Osteocyte (in vitro differentiated cells): ENCODE measurements at places on chromosomes 11 and 22. TPM values are rescaled to one million over a fixed set of nuclear protein-coding genes. Genes with fewer than 3 reads are reported as not detected.
A peak's percentile ranks its signal among the peaks of the same experiment; 100 is the strongest.

The C22orf42 gene
- total RNA-seq = not detected in 2 replicates

The OR52N4 gene
- total RNA-seq = not detected in 2 replicates

The RRP7A gene
- total RNA-seq = 38.6 and 40.4 TPM in 2 replicates

The OR2AG1 gene
- not detected in 2 replicates for total RNA-seq

The DBX1 gene
- not detected in 2 replicates for total RNA-seq

The MYO18B gene
- not detected in 2 replicates for total RNA-seq

- no peak for DNase-seq
These were observed 19.1 kb downstream of the SMIM38 start for GRCh38 chr11:69174841-69175240.

DNA sequence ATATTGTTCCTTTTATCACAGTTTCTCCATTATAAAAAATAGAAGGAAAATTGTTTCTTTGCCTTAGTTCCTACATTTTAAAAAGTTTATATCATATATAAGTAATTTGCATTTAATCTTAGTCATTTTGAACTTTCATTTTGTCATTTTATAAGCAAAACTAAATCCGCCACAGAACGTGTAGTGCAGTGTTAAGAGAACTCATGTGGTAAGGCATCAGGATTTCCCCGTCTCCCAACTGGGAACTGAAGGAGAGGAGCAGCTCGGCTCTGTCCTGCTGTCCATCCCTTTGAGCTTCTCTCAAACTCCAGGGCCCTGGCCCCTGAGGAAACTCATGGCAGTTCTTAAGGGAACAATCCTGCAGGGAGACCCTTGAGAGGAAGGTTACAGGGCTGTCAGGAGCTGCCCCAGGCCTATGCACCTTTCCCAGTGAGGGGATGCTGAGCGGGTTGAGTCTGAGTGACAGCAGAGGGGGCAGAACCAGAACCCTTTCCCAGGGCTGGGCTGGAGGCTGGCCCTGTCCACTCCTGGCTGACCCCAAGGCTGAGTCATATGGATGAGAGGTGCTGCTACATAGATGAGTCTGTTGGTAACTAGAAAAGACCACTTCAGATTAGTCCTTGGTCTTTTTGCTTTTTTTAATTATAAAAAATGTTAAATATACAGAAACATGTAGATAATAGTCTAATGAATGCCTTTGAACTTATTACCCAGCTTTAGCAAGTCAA lies 333.1 kb downstream of the TBC1D22A start:
- peak; percentile 53 for DNase-seq

GRCh38 chr11:44790211-44790610 lies 63.4 kb downstream of the TSPAN18 start:
- DNase-seq = no peak

DNA sequence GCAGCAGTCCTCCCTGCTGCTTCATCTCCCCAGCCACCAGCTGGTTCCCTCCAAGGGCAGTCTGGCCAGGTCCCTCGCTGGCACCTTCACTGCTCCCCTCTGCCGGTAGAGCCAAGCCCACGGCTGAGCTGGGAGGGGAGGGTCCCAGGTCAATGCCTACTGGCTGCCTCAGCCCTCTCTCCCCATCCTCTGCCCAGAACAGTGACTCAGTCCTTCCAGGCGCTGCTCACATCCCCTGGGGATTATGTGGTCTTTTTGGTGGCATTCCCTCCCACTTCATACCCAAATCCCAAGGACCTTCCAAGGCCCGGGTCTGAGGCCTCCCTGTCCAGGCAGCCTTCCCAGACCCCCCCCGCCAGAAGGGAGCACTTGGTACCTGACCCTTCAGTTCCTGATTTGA lies 44.9 kb downstream of the WNT7B start:
- DNase-seq = no peak

DNA sequence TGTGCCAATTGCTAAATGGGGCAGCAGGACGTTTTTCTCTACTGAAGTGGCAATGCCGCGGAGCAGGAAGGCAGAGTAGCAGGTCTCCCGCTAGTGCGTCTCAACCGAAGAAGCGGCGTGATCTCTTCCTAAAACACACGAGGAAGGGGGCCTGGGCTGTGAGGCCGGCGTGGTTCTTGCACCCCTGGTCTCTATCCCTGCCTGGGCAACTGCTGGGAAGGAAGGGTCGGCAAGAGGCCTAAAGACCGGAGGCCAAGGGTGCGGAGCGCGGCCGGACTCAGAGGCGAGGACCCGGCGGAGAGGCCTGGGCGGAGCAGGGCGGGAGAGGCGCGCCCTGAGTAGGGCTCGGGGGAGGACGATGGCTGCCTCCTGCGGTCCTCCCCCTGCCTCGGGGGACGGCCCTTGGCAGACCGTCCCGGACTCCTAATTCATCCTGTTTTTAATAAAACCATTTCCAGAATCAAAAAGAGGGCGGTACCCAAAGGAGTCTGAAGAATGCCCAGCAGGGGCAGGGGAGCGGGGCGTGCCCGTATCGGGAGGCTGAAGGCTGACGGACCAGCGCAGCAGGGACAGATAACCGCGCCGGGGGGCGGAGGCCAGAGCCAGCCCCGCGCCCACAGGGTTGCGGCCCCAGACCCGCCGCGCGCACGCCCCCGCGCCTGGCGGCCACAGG lies 572 bp upstream of the APLP2 start:
- DNase-seq = no peak

DNA sequence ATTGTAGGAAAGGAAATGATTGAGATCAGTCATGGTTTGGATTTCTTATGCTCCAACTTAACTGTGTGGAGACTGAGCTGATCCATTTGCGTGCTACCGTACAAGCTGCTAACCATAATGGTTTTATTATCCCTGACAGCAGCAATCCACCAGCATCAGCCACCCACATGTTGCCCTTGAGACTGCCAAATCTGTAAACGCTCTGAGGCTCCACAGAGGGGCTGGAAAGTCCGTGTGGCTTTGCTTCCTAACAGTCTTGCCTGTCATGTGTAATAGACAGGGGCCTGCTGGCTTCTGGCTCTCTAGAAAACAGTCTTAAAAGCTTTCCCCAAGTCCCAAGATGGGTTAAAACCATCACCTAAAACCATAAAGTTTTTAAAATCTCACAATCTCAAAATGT lies 30.1 kb downstream of the ATG16L2 start:
- no peak for DNase-seq

DNA sequence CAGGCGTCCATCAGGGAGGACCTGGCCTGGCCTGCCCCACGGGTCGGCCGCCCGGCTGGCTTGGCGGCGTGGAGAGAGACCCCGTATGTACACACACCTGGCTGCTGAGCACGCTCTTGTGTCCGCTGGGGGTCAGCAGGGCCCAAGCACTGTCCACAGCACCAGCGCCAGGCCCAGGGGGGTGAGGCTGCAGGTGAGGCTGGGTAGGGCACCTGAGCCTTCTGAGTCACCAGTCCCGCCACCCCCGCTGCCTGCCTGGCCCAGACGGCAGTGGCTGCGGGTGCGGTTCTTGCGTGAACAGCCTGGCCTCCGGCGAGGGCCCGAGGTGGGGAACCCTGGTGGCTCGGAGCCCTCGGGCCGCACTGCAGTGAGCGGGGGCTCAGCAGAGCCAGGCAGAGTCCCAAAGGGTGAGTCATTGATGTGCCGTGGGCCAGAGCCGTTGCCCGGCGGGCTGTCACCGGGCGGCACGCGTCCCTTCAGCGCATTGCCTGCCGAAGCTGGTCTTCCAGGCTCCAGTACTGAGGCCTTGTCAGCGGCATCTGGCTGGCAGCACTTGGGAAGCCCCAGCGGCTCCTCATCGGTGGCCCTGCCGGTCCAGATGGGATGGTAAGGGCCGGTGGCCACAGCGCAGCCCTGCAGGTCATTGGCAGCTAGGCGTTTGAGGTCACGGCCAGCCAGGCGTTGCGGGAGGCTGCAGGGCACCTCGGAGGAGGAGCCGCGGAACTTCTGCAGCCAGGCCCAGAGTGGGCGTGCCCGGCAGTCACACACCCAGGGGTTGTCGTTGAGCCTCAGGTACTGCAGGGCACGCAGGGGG lies 26.3 kb downstream of the RTN4R start:
- DNase-seq = no peak

- DNase-seq = no peak
These were observed 60.6 kb downstream of the MED15 start for GRCh38 chr22:20567993-20568417.

DNA sequence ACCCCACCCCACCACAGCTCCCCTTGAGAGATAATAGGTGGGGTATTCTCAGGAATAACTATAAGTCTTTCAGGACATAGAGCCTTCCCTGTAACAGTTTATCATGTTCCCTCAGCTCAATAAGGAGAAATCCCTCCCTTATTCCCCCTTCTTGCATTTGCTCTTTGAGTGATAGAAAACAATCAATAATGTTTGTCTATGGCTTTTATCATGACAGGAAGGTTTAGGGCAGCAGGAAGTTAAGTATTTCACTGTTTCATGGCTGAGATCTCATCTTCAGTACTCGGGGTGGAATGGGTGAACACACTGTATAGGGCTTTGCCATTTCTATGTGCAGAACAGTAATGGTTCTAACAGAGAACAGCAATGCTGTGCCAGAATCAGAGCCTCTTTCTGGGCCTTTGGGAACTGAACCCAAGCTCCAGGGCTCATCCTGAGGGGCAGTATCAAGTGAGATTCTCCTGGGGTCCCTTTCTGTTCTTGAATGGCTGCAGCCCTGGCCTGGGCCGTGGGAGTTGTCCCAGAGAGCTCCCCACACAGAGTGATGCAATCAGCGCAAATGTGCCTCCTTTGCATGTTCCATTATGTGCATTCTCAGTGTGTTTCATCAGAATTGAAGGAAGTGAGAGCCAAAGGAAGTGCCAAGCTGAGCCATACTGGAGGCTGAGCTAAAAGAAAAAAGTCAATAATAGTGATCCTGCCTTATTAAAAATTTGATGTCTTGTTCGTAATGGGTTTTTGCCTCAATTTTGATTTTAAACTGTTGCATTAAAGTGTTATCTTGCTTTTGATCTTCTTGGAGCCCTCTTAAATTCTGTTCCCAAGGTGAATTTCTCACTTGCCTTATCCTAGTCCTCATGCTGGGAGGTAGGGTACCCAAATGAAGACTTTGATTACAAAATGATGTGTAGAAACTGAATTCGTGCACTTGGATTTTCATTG lies 2.9 kb upstream of the CYP2R1 start:
- DNase-seq = no peak

- DNase-seq = no peak
These were observed 79.5 kb downstream of the BARX2 start for GRCh38 chr11:129455101-129455500.

GRCh38 chr22:24695561-24696511 lies 78.7 kb downstream of the PIWIL3 start:
- no peak for DNase-seq

GRCh38 chr22:19179497-19180048 lies 1.0 kb upstream of the SLC25A1 start:
- DNase-seq = peak; percentile 92

DNA sequence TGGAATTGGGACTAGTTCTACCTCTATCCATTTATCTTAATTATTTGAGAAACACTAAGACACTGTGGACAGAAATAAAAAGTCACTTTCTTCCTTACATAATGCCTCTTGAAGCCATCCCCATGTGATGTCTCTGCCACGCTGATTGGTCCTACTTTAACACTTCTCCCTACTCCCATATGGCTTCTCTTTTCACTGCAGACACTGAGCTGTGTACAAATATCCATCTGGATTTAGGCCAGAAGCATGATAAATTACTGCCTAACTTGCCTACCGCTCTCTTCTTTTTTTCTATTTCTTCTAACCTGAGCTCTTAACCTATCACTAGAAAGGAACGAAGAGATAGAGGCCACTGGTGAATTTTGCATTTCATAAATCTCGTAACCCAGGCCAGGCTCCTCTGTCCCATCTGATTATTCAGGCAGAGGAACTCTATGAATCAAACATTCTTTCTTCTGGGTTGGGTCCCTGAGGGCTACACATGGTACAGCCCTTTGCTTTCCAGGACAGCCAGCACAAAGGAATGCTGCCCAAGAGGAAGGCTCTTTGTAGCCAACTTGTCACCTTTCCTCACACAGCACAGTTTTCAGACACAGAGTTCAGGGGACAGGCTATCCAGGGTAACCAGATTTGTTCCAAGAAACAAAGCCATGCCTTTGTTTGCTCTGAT lies 878.5 kb upstream of the LRRC4C start:
- no peak for DNase-seq

- DNase-seq = no peak
These were observed 211.7 kb downstream of the FAM76B start for GRCh38 chr11:95577716-95578460.

- no peak for DNase-seq
These were observed 6.1 kb downstream of the HDHD5 start for GRCh38 chr22:17152971-17153370.

DNA sequence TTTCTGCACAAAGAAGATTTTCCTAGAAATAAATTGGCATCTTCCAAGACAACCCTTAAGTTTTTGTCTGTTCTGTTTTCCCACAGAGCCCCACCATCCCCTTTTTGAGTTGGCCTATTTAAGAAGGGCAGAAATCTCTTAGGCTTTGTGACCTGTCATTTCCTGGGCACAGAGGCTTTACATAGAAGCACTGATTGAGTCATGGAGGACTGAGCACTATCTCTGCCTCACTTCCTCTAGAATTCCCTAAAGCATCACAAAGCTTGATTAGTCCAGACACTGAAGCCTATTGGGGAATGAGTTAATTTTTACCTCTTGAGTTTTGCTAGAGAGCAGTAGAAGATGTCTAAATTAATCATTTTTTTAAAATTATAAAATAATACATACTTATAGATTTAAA lies 25.4 kb downstream of the TRIM44 start:
- DNase-seq = no peak

DNA sequence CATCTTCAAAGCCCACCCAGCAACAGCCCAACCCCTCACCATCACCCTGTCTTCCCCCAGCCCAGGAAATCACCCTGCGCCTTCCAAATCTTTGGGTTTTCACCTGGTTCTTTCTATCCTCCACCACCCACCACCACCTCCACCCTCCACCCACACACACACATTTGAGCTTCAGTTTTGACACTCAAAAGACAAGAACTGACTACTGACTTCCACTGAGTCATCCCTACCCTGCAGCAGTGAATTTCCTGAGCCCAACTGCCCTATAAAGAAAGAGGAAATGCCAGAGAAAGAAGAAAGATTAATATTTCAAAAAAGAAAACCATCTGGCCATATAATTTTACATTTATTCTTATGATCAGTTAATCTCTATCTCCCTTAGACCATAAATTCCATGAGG lies 137.5 kb downstream of the CHST1 start:
- DNase-seq = no peak

GRCh38 chr11:1157645-1158591 lies at the start of gene MUC5AC:
MUC5AC (plus strand) TSS chr11:1157953; CDS start chr11:1158000, 47 bp downstream.
- no peak for DNase-seq

DNA sequence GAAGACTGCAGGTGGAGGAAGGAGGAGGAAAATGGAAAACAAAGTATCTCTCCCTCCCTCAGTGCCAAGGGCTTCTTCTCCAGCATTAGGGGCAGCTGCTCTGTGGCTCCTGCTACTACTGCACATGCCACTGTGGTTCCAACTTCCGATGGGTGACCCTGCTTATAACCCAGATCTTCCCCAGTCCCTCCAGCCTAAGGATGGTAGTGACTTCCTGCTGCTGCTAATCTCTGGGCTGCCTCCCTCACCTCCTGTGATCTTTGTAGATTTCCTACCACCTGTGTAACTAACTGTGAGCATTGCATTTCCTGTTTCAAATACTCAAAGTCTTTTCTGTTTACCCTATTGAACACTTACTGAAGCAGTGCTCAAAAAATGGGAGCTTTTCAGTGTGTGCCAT lies 28.7 kb upstream of the TRPC6 start:
- no peak for DNase-seq
